ENCODE measurements at places on chromosomes 3 and 15. TPM values are rescaled to one million over a fixed set of nuclear protein-coding genes. Genes with fewer than 3 reads are reported as not detected.

C3orf85 gene
- total RNA-seq = not detected

SNRPA1 gene
- 7.7 TPM for total RNA-seq

IL20RB gene
- total RNA-seq = 0.51 TPM

CLDN11 gene
- total RNA-seq = 131 TPM

ZNF717 gene
- 18.2 TPM for total RNA-seq

CSPG4 gene
- 109 TPM for total RNA-seq

All from fibroblast of lung (primary cell).